ENCODE measurements at places on chromosomes 6 and 20.

GRCh38 chr6:148151896-148152643 is 190.6 kb upstream of the SASH1 start:
- DNase-seq, result no peak

GRCh38 chr6:4336778-4337442 is 201.5 kb upstream of the ECI2 start:
- DNase-seq, result no peak

GRCh38 chr6:157222201-157222981 is 100.9 kb downstream of the TMEM242 start:
- no peak for DNase-seq

DNA sequence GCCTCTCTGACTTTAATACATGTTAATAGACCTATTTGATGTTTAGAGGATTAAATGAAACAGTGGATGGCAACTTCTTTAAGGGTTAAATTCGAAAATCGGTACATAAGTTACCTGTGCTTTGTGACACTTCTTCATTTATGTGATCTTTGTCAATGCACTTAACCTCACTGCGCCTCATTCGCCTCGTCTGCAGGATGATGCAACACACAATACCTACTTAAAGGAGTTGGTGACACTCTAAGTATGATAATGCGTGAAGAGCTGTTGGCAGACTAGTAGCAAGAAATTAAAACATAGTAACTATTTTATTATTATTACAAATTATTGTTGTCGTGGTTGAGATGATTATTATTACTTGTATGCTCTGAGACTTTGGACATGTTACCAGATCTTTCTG is 92.8 kb downstream of the TSHZ2 start:
- DNase-seq, result no peak

DNA sequence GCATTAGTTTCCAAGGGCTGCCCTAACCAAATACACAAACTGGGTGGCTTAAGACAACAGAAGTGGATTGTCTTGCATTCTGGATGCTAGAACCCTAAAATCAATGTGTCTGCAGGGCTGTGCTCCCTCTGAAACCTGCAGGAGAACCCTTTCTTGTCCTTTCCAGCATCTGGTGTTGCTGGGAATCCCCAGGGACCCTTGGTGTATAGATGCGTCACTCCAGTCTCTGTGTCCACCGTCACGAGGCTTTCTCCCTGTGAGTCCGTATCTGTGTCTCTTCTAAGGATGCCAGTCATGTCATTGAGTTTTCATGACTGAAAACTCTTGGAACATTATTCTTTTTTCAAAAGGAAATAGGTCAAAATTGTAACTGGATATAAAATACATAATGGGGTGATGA is 142.9 kb downstream of the RNASET2 start:
- no peak for DNase-seq

GRCh38 chr6:14129575-14129974 is 12.0 kb downstream of the CD83 start:
- peak; percentile 42 for DNase-seq

DNA sequence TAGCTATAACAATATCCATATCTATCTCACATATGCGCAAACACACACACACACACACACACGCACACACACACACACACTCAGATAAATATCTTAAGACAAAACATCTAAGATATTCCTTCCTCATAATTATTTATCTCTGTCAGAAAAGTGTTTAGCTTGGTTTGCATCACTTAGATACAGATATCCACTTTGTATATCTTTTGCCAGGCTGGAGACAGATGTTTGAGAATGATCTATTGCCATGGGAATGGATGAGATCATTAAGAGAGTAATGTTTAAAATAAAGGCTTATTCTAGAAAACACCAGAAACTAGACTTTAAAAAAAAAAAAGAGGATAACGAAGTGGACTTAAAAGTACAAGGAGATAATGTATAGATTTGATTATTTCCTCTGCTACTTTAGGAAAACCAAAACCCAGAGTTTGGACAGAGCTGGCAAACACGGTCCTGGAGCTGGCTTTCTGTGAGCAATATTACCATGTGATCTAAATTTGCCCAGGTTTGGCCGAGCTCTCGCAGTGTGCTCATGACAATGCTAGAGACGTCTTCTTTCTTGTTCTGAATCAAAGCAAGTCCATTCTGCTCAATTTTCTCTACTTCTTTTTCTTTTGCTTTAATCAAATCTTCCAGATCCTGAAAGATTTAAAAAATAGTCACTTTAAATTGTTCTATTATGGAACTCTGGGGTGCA is 411.8 kb downstream of the SYNE1 start:
- DNase-seq, result no peak
